Tibial nerve (tissue), 4 donors: ENCODE measurements at places on chromosomes 2 and 18. TPM values are rescaled to one million over a fixed set of nuclear protein-coding genes. Genes with fewer than 3 reads are reported as not detected.
A peak's percentile ranks its signal among the peaks of the same experiment; 100 is the strongest.

- no peaks in the 10 kb centered on the region for H3K4me1 ChIP-seq
- no peaks in the 10 kb centered on the region for H3K36me3 ChIP-seq
- no peak for DNase-seq
Measured at GRCh38 chr2:205270689-205271088, 411.6 kb upstream of the NRP2 start.

- no peak overlapping the region for H3K27ac ChIP-seq
- DNase-seq: no peak
- no peaks in the 10 kb centered on the region for H3K36me3 ChIP-seq
- no peaks in the 10 kb centered on the region for H3K27me3 ChIP-seq
- no peaks in the 10 kb centered on the region for H3K4me1 ChIP-seq
Measured at GRCh38 chr2:163625632-163626031, 110.2 kb downstream of the FIGN start.

DNA sequence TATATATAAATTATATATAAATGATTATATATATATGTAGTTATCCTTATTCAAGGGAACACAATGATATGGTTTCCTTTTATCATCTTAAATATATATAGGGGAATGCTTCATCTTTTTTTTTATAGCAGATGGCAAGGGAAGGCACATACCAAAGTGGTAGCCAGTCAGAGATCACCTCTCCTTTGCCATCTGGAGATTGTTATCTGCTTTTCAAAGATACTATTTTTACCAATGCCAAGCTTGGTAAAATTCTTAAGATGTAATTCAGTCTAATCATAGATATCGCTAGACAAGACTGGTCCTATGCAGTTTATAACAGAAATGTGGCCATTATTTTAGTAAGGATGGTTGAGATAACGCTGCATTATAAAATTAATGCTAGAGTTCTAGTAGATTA is 64.7 kb upstream of the DSEL start:
- H3K4me1 ChIP-seq: no peaks in the 10 kb centered on the region
- no peak for DNase-seq
- H3K36me3 ChIP-seq: no peaks in the 10 kb centered on the region
- H3K27ac ChIP-seq: no peak overlapping the region
- no peaks in the 10 kb centered on the region for H3K27me3 ChIP-seq

GRCh38 chr18:8754995-8755960 is 49.9 kb downstream of the MTCL1 start:
- H3K4me3 ChIP-seq: no peak overlapping the region
- H3K27ac ChIP-seq: no peak overlapping the region
- no peaks in the 10 kb centered on the region for H3K4me1 ChIP-seq
- no peaks in the 10 kb centered on the region for H3K36me3 ChIP-seq
- no peaks in the 10 kb centered on the region for H3K27me3 ChIP-seq
- DNase-seq: no peak

DNA sequence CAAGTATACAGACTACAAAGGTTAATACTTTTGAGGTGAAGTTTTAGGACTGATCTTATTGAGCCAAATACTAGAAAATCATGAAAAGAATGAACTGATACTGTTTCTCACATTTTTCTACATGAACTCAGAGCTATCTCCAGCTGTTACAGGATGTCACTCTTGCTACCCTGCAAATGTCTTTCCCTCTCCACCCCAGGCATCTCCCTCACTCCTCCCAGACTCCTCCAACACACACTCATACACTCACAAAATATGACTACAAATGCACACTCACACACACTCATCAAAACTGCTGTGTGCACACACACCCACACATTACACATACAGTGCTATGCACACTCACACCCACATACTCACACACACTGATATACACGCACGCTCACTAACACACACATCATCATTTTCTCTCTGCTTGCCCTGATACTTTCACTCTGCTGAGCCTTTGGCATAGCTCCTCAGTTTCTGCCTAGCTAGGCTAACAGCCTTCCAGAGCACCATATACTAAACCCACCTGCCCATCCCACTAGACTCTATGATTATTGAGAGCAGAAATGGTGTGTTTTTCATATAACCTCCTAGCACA is 273.3 kb downstream of the CD226 start:
- no peak overlapping the region for H3K4me3 ChIP-seq
- H3K36me3 ChIP-seq: no peaks in the 10 kb centered on the region
- no peaks in the 10 kb centered on the region for H3K27me3 ChIP-seq
- no peak for DNase-seq

LONRF2 gene
- 12.8 TPM for total RNA-seq

DNA sequence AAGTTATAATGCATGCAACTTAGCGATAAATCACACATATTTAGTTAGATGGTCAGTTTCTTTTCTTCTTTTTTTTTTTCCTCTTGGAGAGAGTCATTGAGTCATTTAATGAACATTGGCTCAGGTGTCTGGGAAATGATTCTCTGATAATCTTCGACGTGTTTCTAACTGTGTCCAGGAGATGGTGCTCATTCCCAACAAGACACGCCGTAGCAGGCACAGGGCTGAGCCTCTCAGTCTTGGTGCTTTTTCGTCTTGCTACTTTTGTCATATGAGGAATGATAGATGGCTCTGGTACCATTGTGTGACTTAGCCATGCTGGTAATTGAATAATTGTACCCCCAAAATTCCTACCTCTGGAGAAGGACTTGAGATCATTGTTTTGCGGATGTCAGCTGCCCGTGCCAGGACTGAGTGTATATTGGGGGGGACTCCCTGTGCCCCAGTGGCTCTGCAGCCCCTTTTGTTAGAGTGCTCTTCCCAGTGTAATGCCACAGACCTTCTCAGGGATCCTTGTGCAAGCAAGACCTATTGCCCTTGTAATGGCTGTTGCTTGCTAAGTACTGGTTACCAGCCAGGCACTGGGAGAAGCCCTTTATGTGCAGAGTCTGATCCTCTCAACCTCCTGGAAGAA is 107.6 kb upstream of the CYRIA start:
- no peak overlapping the region for H3K4me3 ChIP-seq
- no peaks in the 10 kb centered on the region for H3K4me1 ChIP-seq
- no peak overlapping the region for H3K27ac ChIP-seq
- H3K27me3 ChIP-seq: no peaks in the 10 kb centered on the region

CNDP1 gene
- total RNA-seq: 0.22 TPM

- H3K27ac ChIP-seq: no peak overlapping the region
- no peak overlapping the region for H3K4me3 ChIP-seq
- H3K36me3 ChIP-seq: no peaks in the 10 kb centered on the region
- no peaks in the 10 kb centered on the region for H3K27me3 ChIP-seq
- no peaks in the 10 kb centered on the region for H3K4me1 ChIP-seq
Measured at GRCh38 chr2:193990868-193991267, 1666.2 kb upstream of the SLC39A10 start.

SOS1 gene
- total RNA-seq: 18.6 TPM

PHLPP1 gene
- 16.1 TPM for total RNA-seq

SCYGR4 gene
- not detected for total RNA-seq

DNA sequence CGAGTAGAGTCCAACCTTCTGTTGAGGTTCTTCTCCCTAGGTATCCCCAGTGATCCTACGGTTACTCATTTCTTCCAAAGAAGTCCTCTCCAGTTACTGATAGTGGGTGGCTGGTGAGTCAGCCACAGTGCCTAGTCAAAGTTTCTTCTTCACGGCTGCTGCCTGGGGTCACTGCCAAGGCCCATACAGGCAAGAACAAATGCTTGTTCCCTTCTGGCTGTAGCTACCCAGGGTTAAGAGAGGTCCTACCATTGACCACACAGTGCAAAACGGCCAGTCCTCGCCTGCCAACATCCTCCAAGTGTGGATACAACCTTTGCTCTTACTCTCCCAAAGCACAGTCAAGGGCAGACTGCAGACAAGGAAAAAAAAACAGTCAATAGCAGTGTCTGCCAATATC is 2.9 kb upstream of the PTPN4 start:
- H3K27me3 ChIP-seq: no peaks in the 10 kb centered on the region
- DNase-seq: peak; percentile 61
- no peaks in the 10 kb centered on the region for H3K36me3 ChIP-seq
- no peak overlapping the region for H3K4me3 ChIP-seq

GRCh38 chr18:62454527-62454926 is 68.3 kb upstream of the ZCCHC2 start:
- DNase-seq: no peak
- no peak overlapping the region for H3K4me3 ChIP-seq
- H3K27ac ChIP-seq: no peak overlapping the region

IL36RN gene
- not detected for total RNA-seq

DNA sequence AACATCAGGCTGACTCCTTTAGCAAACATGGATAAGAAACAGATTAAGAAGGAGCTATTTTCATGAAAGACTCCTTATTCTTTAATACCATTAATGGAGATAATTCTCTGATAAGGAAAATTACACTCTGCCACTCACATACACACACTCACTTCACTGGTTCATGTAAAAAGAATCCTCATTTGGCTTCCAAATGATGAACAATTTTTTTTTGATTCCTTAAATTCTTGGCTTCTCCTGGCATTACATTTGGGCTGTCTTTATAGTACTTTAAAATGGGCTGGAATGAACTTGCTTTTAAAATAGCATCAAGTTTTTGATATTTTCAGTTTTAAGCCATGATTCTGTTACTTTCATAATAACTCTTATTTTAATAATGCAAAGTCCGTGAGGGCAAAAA is 328.6 kb downstream of the SLC8A1 start:
- no peak for DNase-seq
- no peaks in the 10 kb centered on the region for H3K36me3 ChIP-seq
- no peaks in the 10 kb centered on the region for H3K27me3 ChIP-seq
- no peak overlapping the region for H3K4me3 ChIP-seq
